Astrocyte (in vitro differentiated cells and primary cell): ENCODE measurements at places on chromosomes 5 and 9. TPM values are rescaled to one million over a fixed set of nuclear protein-coding genes. Genes with fewer than 3 reads are reported as not detected.

Gene FOXD4L3
- not detected in 2 replicates for total RNA-seq

Gene REXO4
- 19.7 and 22.5 TPM in 2 replicates for total RNA-seq

Gene TRIM36
- 4.4 and 5.9 TPM in 2 replicates for total RNA-seq

Gene NMUR2
- not detected in 2 replicates for total RNA-seq

Gene KCTD16
- 5.5 and 5.6 TPM in 2 replicates for total RNA-seq

- H3K27me3 ChIP-seq: no peaks in the 10 kb centered on the region
- no peak for DNase-seq
- no peak overlapping the region for H3K4me3 ChIP-seq
- no peaks in the 10 kb centered on the region for H3K36me3 ChIP-seq
Measured at GRCh38 chr5:174459832-174460448, 264.4 kb upstream of the MSX2 start.

- H3K4me1 ChIP-seq: no peaks in the 10 kb centered on the region
- no peak overlapping the region for H3K27ac ChIP-seq
- no peaks in the 10 kb centered on the region for H3K27me3 ChIP-seq
- no peak overlapping the region for H3K4me3 ChIP-seq
Measured at GRCh38 chr5:180611140-180611850, 20.0 kb upstream of the SCGB3A1 start.

GRCh38 chr9:20355022-20355421 lies 267.3 kb downstream of the MLLT3 start:
- no peaks in the 10 kb centered on the region for H3K27me3 ChIP-seq
- H3K27ac ChIP-seq: peak overlapping the region; percentile 47
- no peaks in the 10 kb centered on the region for H3K36me3 ChIP-seq
- peaks cover 30% of the 10 kb centered on the region for H3K4me1 ChIP-seq
